ENCODE measurements at places on chromosomes 6 and 20.

DNA sequence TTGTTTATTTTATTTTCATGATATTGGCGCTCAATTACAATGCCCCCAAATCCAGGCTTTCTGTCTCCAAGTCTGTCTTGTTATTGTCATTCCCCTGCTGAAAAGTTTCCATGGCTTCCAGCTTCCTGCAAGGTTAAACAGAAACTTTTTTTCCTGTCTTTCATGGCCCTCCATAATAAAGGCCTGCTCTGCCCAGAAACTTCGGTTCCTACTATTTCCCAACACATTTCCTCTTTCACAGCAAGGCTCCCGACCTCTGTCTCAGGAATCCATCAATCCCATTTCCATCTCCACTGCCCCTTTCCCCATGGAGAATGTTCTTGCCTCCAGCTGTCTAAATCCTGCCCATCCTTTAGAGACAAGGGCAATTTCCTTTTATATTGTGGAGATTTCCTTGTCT is 365.2 kb upstream of the JARID2 start:
- no peak for DNase-seq

- no peak for DNase-seq
Observed at GRCh38 chr20:1215386-1216170, 10.3 kb upstream of the RAD21L1 start.

DNA sequence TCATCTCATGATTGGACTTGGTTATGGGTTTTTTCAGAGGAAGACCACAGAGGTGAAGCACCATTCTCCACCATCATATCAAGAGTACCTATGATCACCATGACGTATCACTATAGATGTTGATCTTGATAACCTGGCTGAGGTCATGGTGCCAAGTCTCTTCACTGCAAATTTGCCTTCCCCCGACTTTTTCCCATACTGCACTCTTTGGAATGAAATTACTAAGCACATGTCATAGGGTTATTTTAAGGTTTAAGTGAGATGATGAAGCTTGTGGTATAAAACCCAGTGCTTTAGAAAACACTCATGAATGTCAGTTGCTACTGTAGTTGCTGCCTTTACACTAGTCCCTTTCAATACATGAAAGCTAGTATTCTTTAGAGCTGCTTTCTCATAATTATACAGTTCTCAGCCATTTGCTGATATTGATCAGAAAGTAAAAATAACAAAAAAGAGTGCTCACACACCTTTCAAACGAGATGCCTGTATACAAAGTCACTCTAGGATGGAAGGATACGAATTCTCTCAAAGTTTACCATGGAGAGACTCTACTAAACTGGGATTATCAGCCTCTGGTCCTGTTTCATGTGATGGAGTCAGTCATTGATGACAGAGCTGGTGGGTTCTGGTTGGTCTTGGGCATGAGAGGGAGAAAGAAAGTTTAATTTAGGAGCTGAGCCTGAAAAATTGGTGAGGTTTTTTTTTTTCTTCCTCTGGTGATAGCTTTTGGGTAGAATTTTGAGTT is 228.1 kb downstream of the PRL start:
- DNase-seq: no peak

- no peak for DNase-seq
Observed at GRCh38 chr20:1995531-1996310, 1.9 kb upstream of the PDYN start.

DNA sequence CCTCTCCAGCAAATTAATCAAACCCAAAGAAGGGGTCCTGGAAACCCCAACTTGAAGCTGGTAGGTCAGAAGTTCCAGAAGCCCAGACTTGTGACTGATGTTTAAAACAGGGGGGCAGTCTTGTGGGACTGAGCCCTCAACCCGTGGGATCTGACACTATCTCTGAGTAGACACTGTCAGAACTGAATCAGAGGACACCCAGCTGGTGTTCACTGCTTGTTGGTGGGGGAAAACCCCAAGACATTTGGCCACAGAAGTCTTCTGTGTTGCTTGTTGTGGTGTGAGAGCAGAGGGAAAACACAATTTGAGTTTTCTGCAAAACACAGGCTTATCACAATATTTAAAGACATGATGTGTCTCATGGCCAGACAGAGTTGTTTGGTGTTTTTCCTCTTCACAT is 29.9 kb downstream of the KIF13A start:
- no peak for DNase-seq

GRCh38 chr6:44727651-44728630 is 340.4 kb downstream of the CDC5L start:
- DNase-seq: no peak

GRCh38 chr6:114158411-114158810 is 184.4 kb downstream of the HS3ST5 start:
- no peak for DNase-seq

DNA sequence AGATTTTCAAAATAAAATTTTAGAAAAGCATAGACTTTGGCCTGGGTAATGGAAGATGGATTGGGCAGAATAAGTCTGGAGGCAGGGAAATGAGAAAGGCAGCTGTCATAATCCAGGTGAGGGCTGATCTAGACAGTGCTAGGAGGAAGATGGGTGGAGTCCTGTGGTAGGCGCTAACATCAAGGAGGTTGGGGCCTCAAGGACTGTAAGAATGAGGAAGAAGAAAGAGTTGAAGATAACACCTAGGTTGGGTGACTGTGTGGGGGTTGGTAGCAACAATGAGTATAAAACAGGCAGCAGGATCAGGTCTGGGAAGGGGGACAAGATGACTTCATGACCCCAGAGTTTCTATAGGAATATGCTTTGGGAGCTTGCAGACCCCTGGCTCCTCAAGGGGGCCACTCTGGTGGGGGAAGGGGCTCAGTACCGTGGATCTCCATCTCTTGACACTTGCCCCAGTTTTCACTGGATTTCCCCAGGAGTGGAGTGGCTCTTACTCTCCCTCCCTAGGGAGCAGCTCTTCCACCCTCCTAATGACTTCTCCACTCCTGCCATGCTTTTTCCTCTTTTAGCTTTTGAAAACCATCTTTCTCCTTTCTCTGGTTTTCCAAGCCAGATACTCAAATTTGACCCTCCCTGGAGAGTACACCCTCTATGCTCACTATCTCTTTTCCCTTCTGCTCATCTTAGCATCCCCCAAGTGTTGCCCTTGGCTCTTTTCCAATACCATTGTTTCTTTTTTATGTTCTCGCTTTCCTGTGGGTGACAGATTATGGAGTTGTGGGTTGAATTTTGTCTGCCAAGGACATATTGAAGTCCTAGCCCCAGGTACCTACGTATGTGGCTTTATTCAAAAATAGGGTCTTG is 14.8 kb downstream of the TRIM31 start:
- DNase-seq: no peak

DNA sequence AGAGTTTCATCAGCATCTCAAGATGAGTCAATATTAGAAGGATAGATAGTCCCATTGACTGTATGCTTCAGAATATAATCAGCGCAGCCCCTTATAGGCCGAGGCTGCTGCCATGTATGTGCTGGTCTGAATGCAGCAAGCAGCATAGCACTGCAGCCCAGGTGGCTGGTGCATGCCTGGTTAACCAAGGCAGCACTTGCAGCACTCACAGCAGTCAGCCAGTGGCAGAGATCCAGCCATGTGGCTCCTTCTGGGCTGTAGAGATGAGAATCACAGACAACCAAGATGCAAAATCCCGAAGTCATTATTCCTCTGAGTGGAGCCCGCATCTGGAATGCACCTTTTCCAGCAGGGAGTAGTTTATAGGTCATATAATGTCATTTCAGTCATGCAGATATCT is 251.9 kb downstream of the UST start:
- DNase-seq: no peak

- DNase-seq: no peak
Observed at GRCh38 chr20:59564171-59564570, 40.2 kb upstream of the PHACTR3 start.

DNA sequence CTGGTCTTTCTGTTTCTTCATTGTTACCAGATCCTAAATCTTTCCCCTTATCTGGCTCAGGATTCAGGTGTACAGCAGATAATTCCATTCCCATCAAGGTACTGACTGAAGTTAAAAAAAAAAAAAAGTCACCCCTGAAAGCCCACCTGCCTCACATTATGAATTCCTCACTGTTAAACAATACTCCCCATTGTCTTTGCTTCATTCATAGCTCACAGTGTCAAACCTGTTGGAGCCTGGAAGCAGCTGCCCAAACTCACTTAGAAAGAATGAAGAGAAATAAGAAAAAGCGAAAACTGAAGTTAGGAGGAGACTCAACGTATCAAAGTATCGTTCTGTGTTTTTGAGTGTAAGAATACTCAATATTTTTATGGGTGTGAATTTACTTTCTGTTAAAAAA is 1.8 kb upstream of the DCBLD1 start:
- no peak for DNase-seq

All from Kasumi-1 (cell line).